SK-N-SH (cell line): ENCODE measurements at places on chromosomes 7 and 10. TPM values are rescaled to one million over a fixed set of nuclear protein-coding genes. Genes with fewer than 3 reads are reported as not detected.

The KCP gene
- polyA plus RNA-seq, result not detected in 2 replicates

The MYH16 gene
- polyA plus RNA-seq, result 0.19 and 0.41 TPM in 2 replicates

The HMX3 gene
- polyA plus RNA-seq, result not detected in 2 replicates

The NPFFR1 gene
- polyA plus RNA-seq, result not detected in 2 replicates

The EN2 gene
- polyA plus RNA-seq, result 0.02 TPM in 1 of 2 replicates, not detected in the other

The FFAR4 gene
- polyA plus RNA-seq, result not detected in 2 replicates

The UCMA gene
- polyA plus RNA-seq, result not detected in 2 replicates

The BICC1 gene
- polyA plus RNA-seq, result 1.5 and 2.2 TPM in 2 replicates
